ENCODE measurements at places on chromosomes 7 and 10.

GRCh38 chr10:93060887-93061593 is 442 bp downstream of the CYP26C1 start:
- no peak for DNase-seq

GRCh38 chr7:48416327-48416908 is 245.2 kb downstream of the ABCA13 start:
- DNase-seq: no peak

DNA sequence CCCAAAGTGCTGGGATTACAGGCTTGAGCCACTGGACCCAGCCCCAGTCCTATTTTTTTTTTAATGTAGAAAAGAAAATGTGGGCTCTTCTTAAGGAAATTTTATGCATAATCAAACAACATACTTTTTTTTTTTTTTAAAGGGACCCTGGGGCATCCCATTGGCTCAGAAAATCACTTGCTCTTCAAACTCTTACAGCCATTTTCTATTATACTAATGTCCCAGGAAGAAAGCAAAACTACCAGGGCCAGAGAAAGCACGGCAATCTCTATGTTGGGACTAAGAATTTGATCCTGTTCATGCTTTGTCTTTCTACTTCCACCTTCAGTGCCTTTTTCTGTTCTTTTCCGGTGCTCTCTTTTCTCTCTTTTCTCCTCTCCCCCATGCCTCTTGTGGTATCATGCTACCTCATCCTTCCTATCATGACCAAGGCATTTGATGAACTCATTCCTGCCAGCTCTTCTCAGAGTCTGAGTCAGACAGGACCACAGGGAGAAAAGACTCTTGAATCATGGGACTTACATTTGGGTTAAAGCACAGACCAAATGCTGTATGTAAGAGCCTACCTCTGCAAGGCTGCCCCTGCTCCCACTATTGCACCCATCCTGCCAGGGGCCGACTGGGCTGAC is 76.4 kb upstream of the CCNY start:
- DNase-seq: no peak

DNA sequence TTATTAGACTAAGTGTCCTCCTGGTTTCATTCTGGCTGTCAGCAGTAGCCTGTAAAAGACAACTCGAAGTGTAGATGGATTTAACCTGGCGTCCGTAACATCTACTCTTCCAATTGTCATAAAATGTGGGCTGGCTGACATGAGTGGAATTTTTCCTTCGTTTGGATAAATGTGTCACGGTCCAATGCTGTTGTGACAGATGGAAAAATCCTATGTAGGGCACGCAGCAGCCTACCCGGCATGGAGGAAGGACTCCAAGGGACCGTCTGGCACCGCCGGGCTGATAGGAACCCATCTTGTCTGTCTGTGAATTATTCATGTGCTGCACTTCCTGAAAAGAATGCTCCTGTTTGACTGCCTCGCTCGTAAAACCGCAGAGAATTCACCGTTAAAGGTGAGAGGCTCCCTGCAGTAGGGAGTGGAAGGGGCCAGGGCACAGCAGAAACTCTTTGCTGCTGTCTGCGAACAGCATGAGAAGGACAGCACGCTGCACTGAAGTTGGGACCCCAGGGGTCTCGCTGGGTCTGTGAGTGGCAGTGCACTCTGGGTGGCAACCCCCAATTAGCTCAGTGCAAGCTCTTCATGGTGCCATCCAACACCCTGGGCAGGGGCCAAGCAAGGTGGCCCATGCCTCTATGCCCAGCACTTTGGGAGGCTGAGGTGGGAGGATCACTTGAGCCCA is 1.6 kb upstream of the ORAI2 start:
- DNase-seq: no peak

GRCh38 chr10:125848857-125849256 is 25.5 kb downstream of the BCCIP start:
- DNase-seq: no peak

- DNase-seq: no peak
These were observed 436.7 kb downstream of the CCSER2 start for GRCh38 chr10:84765086-84765485.

DNA sequence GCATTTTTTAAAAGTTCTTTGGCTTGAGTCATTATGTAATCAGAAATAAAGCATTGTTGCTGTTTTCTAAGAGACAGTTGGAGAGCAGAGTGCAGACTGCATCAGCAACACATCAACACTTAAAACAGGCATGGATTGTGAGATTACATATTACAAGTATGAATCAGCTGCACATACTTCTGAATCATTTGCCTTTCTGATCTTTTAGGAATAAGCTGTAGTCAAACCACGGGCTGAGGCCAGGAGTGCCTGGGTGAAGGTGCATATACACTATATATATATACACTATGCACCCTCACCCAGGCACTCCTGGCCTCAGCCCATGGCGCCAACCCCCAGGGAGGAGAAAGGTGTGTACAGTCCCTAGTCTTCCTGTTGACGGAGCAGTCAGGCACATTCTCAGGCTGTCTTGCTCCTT is 52.4 kb upstream of the DLX6 start:
- no peak for DNase-seq
